Right renal pelvis (tissue), 4 donors: ENCODE measurements at places on chromosomes 7 and 10.

- no peak for DNase-seq
Observed at GRCh38 chr7:74462707-74463100, 9.0 kb downstream of the GTF2IRD1 start.

DNA sequence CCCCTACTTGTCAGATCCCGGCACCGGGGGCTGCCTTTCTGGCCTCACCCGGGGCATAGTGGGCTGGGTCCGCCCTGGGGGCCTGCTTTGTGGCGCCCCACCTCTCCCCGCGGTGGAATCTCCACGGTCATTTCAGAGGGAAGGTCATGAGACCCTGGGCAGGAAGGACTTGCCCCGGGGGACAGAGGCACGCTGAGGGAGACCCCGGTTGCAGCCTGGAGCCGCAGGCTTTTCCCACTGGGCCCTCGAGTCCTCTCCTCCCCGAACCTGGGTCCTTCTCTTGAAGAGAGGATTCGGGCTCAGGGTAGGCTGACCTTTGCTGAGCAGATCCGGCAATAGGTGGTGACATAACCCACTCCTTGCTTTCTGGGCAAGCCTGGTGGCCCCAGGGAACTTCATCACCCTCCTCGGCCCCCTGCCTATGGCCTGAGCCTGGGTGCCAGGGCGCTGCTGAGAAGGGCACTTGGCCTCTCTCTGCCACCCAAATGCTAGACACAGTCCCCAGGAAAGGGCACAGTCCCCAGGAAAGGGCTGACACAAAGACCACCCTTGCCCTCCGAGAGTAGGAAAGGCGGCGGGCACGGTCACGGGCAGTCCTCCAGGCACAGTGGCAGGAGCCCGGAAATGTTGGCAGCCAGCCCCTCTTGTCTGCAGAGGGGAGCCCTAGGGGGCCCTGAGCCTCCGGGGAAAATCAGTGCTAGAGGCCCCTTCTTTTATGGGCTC lies 36.2 kb downstream of the FKBP6 start:
- DNase-seq: no peak

DNA sequence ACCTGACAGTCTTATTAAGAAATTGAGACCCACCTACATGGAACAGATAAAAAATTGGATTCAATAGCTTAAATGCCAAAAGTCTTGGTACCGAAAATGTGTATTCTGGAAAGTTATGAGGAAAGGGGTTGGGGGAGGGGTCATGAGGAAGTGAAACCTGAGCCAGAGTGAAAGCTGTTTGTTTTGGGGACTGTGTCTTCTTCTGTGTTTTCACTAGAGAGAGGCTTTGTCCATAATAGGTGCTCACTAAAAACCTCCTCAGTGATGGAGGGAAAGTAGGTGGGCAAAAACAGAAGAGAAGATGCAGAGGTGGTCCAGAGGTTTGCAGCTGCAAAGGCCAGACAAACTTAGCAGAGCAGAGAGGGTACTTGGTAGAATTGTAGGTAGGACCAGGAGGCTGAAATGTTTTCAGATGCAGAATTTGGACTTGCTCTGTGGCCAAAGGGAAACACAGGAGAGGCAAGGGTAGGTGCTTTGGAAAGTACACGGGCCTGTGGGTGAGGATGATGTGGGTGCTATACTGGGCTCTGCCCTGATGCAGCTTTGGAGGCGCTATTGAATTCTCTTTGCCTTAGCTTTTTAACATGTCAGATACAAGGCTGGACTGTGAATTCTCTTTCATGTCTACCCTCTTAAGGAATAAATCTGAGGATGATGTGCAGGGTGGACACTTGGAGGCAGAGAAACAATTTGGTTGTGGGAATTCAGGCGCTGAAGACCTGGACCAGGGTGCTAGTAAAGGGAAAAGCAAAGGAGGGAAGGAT lies 254.6 kb downstream of the PTEN start:
- no peak for DNase-seq

GRCh38 chr10:127892743-127893142 lies at the start of gene CLRN3:
CLRN3 (minus strand) TSS chr10:127892941; CDS start chr10:127892784, 157 bp downstream.
- DNase-seq: no peak

DNA sequence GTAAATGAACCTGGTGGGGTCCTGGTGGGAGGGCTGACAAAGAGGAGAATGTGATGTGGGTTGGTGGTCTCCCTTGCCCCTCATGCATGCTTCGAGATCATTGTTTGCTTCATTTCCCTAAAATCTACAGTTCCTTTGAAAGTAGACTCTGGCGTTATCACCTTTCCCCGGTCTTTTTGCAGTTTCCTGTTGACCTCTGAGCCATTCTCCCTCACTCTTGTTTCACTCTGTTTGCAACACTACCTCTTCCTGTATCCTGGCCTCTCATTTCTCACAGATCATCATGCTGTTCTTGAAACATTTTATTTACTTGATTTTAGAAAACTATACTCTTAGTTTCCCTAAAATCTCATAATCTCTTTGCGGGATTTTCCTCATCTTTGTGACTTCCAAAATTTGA lies 179.8 kb downstream of the WNT2 start:
- no peak for DNase-seq

DNA sequence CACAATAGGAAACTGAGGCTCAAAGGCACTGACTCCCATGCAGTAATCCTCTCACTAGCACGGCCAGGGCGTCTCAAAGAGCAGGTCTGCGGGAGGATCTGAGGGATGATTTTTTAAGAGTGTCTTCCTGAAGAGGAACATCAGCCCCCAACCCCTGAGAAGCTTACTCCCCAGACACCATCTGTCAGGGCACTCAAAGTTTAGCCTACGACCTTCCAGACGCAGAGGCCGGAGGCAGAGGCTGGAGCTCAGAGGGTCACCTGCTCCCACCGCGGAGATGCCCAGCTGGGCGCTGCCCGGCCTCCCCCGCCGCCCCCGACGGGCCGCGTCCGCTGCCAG lies 1.7 kb downstream of the ZNF777 start:
- DNase-seq: no peak

GRCh38 chr7:151834271-151835035 lies 42.5 kb downstream of the PRKAG2 start:
- no peak for DNase-seq

GRCh38 chr10:16820421-16820820 lies 3.2 kb upstream of the RSU1 start:
- no peak for DNase-seq

DNA sequence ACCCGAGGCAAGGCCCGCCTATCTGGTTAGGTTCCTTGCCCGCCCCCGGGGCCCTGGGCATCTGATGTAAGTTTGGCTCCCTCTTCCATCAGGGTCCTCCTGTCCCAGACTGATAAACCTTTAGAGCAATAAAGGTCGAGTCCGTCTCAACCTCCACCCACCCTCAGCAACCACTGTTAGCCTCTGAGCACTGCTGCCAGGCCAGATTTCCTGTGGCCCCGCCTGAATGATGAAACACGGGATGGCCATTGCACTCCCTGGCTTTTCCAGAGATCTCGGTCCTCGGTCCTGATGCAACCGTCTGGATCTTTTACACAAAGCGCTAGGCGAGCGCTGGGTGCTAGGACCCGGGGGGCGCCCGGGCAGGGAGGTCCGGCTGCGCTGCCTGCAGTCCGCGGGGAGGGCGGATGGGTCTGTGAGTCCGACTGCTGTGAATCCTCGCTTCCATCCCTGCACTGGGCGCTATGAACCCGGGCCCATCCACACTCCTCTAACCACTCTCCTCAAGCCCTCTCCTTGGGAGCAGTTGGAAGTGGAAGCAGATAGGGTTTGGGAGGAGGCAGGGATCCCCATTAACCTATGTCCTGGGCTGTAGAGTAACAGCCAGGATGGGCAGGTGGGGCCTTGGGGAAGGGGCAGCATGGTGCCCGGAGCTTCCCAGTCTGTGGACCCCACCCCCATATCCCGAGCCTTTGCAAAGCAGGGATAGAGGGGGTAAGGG lies 875 bp upstream of the DDIT4 start:
- peak; percentile 77 for DNase-seq

GRCh38 chr10:33596422-33596821 lies 262.0 kb upstream of the NRP1 start:
- DNase-seq: no peak

DNA sequence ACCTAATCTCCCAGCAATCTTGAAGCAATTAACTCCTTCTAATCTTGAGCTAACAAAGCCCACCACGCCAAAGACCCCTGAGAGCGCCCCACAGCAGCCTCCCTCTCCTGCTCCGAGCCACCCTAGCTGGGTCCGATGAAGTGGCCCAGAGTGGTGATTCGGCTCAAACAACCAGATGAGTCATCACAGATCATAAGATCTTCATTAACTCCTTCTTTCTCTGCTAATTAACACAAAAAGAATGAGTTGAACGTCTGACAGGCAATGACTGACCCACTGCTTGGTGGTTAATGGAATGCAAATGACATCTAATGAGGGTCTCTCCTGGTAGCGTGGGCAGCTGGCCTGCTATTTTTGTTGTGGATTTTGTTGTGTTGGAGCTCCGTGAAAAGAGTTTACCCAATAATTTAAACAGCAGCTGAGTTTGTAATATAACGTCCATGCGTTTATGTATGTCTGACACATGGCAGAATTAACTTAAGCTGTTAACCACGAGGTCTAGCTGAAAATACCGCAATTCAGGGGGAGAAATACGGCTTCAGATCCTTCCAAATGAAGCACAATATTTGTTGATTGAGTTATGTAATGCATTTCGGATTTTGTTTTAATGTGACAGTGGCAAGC lies 161.4 kb downstream of the RAB11FIP2 start:
- no peak for DNase-seq

- no peak for DNase-seq
Observed at GRCh38 chr10:78160591-78160990, 126.9 kb downstream of the RPS24 start.

DNA sequence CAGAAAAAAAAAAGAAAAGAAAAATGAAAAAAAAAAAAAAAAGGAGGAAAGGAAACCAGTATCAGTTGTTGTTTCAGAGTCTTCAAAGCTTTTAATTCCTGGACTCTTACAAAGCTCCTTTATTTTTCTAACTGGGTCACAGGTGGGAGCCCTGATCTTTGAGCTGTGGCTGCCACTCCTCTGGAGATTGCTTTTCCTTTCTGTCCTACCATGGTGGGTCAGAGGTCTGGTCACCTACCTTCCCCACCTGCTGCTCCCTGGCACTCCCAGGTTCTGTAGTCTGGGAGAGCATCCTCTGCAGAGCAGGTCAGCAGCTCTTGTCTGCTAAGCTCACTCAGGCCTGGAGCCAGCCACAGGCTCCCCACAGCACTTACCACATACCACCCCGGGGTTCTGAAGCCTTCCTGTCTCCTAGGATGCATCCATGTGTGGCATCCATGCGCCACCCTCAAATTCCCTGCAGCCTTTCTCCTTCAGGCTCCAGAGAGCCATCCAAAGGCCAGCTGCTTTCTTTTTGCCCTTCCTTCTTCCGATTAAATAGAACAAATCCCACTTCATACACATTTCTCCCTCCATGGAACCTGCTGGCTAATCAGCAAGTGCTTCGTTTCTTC lies 73.2 kb upstream of the TPK1 start:
- DNase-seq: no peak

DNA sequence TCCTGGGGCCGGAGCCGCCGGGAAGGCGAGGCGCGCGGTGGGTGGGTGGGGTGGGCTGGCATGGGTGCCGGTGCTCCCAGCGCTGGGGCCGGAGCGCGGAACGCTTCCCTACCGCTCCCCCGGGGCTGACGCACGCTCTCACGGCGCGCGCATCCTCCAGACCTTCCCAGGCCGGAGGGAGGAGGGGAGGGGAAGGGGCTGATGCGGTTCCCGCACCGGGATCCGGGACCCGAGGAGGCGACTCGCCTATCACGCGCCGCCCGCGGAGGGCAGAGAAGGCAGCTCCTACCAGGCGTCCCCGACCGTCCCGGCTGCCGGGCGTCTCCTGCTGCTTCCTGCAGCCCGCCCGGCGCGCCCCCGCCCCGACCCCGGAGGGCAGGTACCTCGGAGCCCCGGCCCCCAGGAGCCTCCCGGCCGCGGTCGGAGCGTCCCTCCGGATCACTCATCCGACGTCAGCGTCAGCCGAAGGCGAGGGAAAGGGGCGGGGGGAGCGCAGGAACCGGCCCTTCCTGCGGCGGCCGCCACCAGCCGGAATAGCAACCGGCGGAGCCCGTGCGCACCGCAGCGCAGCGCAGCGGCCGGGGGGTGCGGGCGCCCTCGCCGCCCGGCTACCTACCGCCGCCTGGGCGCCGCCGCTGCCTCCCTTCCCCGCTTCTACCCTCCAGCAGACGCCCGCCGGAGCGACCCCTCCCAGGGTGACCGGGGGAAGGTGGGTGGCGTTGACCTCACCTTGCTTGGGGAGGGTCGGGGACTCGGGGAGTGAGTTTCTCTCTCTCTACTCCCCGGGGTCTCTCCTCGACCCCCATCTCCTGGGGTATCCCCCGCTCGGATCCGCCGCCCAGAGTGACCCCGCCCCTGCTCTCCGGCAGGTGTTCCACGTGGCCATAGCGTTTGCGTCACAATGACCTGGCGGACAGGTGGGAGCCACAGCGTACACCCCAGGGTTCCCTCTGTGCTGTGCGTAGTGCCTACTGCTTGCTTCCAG lies at the start of gene ICA1:
ICA1 (minus strand) TSS at position 457 of the 985 bp plus-strand sequence. CDS start 26,241 bp downstream, outside the sequence.
- DNase-seq: peak; percentile 38

DNA sequence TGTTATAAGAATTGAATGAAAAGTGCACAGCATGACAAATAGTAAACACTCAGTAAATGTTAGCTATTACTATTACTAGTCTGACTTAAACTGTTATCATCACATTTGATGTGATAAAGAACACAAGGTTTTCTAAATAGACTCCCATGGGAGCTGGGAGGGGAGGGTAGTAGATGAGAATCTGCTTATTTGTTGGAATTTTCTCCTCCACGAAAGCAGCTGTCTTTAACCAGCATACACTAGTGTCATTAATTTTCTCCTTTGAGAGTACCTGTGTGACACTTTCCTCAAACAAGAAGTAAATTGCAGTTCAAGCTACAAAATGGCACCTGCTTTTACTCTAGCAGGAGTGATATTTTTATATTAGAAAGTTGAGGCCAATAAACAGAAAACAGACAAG lies 200.1 kb downstream of the SKAP2 start:
- no peak for DNase-seq

GRCh38 chr7:90345595-90346335 lies 751 bp upstream of the GTPBP10 start:
- DNase-seq: peak; percentile 22

GRCh38 chr10:57874810-57875209 lies 392.9 kb downstream of the IPMK start:
- no peak for DNase-seq

- no peak for DNase-seq
Observed at GRCh38 chr10:121252756-121253155, 345.5 kb downstream of the FGFR2 start.

DNA sequence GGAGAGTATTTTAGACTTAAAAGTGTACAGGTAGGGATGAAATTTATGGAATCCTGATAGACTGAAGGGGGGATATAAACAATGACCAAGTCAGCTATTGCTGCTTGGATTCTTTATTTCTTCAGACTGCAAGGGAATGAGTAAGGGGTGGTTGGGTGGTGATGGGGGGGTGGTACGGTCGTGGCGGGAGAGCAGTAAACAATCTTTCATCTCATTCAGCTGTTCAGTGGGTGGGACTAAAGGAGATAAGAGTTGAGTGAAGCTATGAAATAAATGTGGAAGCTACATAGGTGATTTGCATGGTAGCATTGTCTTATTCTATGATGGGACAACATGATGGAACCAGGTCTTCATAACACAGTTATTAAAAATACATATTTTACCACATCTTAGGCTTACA lies 1.8 kb downstream of the SEPTIN7 start:
- no peak for DNase-seq
